Right atrium auricular region (tissue), 2 donors: ENCODE measurements at places on chromosomes 5 and 9.

DNA sequence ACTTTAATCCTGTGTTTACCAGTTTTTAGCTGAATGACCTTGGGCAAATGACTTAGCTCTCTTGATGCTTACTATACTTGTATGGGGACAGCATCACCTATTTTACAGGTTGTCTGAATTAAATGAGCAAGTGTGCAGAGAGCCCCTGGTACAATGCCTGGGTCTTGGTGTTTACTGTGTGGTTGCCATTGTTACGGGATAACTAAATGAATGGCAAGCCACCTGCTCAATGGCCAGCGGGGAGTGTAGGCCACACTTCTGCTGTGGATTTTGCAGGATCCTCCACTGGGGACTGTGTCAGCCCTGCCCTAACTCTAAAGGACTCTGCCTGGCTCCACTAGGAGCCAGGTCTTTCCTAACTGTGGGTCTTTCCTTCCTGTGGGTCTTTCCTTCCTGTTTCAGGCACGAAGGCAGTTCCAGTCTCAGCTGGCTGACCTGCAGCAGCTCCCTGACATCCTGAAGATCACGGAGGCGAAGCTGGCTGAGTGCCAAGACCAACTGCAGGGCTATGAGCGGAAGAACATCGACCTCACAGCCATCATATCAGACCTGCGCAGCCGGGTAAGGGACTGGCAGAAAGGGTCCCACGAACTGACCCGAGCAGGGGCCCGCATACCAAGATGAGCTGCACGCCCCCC is 10.3 kb upstream of the GLE1 start:
- DNase-seq, result peak; percentile 74
- peaks cover 9% of the 10 kb centered on the region for H3K4me1 ChIP-seq
- H3K27ac ChIP-seq, result no peak overlapping the region
- H3K4me3 ChIP-seq, result no peak overlapping the region
- H3K36me3 ChIP-seq, result peaks cover 6% of the 10 kb centered on the region

GRCh38 chr9:32741706-32742105 is 41.6 kb upstream of the TMEM215 start:
- no peak overlapping the region for H3K27ac ChIP-seq
- no peak for DNase-seq
- no peaks in the 10 kb centered on the region for H3K27me3 ChIP-seq
- no peak overlapping the region for H3K4me3 ChIP-seq

GRCh38 chr5:159032656-159033350 is 66.9 kb downstream of the EBF1 start:
- H3K4me1 ChIP-seq, result peaks cover 28% of the 10 kb centered on the region
- H3K27ac ChIP-seq, result peak overlapping the region; percentile 16
- no peak for DNase-seq
- H3K36me3 ChIP-seq, result no peaks in the 10 kb centered on the region
- H3K27me3 ChIP-seq, result no peaks in the 10 kb centered on the region

DNA sequence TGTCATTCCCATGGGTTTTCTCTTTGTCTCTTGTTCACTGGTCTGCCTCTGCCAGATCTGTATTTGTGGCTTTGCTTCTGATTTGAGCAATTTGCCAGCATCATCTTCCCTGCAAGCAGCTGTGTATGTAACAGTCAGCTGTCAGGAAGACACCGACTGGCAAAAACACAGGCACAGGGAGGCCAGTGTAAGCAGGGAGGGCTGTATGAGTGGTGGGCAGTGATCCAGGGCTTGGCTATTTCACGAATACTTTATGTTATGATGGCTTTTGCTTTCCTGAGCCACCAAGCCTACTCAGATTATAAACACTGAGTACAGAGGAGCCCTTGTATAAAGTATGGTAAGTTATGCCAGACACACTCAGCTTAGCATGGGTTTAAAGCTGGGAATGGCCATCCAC is 11.6 kb downstream of the BNIP1 start:
- no peak overlapping the region for H3K4me3 ChIP-seq
- H3K27ac ChIP-seq, result no peak overlapping the region
- no peak for DNase-seq
- H3K36me3 ChIP-seq, result peaks cover 62% of the 10 kb centered on the region

DNA sequence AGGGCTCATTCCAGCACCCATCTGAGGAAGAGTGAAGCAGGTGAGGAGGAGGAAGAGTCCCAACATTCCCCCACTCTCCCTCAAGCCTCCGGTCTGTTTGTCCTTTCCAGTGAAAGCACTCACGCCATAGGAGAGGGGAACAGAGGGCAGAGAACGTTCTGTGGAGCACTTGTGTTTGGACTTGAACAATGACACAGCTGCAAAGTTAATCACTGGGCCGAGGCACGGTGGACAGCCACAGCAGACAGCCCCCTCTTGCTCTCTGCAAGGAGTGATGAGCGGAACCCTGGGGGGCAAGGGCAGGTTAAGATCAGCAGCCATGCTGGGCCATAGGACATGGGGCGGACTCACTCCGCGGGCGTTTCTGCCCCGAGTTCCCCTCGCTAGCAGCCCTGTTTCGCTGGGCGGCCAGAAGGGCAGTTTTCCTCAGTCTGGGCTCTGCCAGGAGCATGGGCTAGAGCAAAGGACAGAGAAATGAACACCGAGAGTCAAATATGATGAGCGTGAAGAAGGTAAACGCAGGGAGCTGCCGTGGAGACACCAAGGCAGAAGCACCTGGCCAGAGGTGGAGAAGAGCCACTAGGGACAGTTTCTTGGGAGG is 185.7 kb downstream of the GAPVD1 start:
- H3K4me3 ChIP-seq, result no peak overlapping the region
- DNase-seq, result no peak
- peaks cover 5% of the 10 kb centered on the region for H3K36me3 ChIP-seq
